ENCODE measurements at places on chromosomes 12 and 14.
A peak's percentile ranks its signal among the peaks of the same experiment; 100 is the strongest.

GRCh38 chr14:32023540-32023939 lies 53.6 kb upstream of the ARHGAP5 start:
- DNase-seq, result no peak

GRCh38 chr14:63392236-63392635 lies 73.5 kb upstream of the GPHB5 start:
- no peak for DNase-seq

- DNase-seq, result no peak
These were observed 219.9 kb downstream of the AACS start for GRCh38 chr12:125284945-125285685.

DNA sequence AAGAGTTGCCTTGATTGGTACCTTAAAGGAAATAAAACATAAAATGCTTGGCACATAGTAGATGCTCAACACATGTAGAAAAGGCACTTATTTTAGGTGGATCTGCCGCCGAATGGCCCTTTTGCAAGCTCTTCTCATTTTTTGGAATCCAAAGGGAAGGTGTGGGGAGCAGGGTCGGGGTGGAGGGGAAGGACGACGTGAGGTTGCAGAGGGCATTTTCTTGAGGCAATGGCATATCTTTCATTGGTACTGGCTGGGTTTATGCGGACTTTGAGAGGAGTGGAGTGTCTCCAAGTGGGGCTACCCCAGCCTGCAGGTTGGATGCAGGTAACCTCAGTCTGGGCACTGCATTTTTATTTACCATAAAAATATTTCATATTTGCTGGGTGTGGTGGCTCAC lies 8.1 kb downstream of the RTL1 start:
- no peak for DNase-seq

DNA sequence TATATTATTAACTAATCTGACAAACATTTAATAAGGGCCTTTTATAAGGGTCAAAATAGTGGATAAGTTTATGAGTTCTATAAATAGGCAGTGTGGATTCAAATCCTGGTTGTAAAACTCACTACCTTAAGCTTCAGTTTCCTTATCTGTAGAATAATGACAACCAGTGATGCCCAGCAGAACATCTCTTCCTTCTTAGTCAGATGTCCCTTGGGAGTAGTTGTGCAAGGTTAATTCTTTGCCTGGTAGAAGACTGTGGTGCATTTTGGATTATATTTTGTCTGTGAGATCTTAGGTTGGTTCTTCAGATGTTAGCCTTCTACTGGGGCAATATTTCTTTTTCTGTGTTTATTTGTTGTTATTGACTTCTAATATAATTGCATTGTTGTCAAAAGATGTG lies 59.5 kb downstream of the ARID2 start:
- DNase-seq, result no peak

DNA sequence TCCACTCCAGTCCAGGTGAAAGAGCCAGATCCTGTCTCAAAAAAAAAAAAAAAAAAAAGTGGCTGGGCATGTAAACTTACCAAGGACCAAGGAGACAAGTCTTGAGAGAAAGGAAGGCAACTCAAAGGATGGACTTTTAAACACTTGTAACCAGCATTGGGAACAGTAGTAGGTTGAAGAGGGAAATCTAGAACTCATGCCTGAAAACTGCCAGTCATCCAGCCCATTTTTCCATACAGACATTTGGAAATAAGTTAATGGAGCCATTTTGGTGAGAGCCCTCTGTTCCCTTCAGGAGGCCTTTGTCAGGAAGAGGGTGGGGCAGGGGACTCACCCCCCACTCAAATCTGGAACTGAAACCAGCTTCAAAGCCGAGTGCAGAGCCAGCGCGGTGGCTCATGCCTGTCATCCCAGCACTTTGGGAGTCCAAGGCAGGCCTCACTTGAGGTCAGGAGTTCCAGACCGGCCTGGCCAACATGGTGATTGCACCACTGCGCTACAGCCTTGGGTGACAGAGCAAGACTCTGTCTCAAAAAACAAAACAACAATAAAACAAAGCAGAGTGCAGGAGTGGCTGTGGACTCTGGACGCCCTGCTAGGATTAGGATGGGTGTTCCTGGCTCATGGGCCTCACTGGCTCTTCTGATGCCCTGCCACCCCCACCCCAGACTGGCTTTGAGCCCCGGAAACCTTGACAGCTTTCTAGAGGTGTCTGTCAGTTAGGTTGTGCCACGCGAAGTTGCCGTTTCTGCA lies 1.6 kb upstream of the MLXIP start:
- DNase-seq, result no peak

GRCh38 chr12:126369487-126370463 lies 1304.5 kb downstream of the AACS start:
- no peak for DNase-seq

GRCh38 chr14:102825307-102826095 lies 48.3 kb downstream of the TRAF3 start:
- no peak for DNase-seq

DNA sequence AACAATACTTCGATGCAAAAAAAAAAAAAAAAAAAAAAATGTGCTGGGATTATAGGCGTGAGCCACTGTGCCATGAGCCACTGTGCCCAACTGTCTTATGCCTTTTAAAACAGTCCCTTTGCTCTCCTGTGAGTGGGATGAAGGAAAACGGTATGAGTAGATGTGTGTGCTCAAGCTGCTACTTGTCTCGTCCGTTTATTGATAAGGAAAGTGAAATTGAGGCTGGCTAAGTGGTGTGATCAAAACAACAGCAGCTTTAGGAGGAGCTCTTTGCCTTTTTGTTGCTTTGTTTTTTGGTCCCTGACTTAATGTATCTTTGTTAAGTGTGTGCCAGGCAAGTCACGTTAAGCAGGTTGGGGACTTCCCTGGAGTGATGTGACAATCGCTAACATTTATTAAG lies 275.9 kb downstream of the TMEM132C start:
- DNase-seq, result no peak

DNA sequence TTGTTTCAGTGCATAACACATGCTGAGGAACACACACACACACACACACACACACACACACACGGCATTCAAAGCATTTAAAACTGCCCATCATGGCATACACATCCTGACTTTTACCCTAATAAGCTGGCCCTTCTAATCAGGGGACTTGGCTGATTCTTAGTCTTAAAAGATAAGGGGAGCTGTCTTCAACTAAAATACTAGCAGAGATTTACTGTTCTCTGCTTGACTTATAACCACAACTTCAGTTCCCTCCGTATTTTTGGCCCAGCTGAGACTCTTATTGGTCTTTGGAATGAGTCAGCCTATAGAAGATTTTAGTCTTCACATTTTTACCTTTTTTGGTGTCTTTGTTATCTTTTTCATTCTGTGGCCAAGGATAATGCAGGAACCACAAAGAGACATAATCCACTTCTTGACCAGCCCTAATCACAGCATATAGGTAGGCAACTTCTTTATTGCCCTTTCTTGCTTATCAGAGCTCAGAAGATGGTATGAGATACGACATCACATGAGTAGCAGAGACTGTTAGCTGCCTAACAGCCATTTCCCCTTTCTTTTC lies 25.1 kb upstream of the SLC8A3 start:
- no peak for DNase-seq

- no peak for DNase-seq
These were observed 39.1 kb downstream of the PTPN21 start for GRCh38 chr14:88515499-88516221.

DNA sequence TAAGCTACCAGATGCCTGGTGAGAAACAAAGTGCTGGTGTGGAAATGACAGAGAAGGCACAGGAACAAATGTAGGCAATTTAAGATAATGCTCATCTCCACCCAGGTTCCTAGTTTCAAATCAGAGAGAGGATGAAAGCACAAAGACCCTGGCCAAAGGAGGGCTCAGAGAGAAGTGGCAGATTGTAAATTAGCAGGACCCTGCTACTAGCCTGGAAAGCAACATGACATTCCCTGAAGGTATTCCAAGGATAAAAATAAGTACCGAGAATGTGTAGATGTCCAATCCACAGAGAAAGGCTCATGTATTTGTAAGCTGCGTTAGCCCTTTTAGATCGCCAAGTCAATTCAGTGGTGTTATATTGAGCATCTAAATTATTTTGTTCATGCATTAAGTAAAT lies 324.0 kb downstream of the TMEM117 start:
- DNase-seq, result no peak

DNA sequence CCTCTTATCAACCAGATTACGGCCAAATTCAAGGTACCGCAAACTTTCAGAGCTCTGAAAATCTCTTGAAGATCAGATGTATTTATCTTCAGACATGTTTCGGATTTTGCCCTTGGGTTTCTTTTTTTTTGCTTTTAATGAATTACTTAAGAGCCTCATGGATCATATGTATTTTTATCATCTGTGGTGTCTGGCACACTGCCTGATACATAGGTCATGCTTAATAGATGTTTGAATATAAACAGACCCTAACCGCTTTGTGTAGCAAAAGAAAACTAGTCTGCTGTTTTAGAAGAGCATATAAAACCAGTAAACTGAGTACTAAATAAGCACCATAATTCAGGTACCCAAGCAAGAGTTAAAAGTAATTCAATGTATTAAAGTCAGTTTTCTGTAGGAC lies 20.1 kb upstream of the TBK1 start:
- DNase-seq, result no peak

- DNase-seq, result no peak
These were observed 6.8 kb upstream of the PPP1R13B start for GRCh38 chr14:103854017-103854808.

- DNase-seq, result no peak
These were observed 55.3 kb downstream of the ELK3 start for GRCh38 chr12:96249196-96250118.

DNA sequence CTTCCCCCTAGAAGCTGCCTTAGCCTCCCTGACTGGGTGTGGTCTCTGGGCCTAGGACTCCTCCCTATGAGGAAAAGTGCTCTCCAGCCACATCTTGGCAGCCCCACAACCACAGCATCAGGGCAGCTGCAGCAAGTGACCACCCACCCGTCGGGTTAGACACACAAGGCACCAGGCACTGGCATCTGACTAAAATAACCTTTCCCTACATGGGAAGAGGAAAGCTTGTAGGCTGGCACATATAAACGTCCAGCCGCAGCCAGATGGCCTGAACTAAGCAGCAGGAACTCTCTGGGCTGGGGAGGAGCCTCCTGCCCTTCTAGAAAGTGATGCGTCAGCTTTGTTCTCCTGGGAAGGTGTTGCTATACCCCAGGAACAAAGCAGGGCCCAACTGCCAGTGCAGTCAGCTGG lies 328.7 kb downstream of the DPF3 start:
- DNase-seq, result no peak

- DNase-seq, result no peak
These were observed 186.3 kb downstream of the ALG10 start for GRCh38 chr12:34208331-34209258.

GRCh38 chr14:91835920-91836843 lies 31.2 kb downstream of the TC2N start:
- DNase-seq, result peak; percentile 76

DNA sequence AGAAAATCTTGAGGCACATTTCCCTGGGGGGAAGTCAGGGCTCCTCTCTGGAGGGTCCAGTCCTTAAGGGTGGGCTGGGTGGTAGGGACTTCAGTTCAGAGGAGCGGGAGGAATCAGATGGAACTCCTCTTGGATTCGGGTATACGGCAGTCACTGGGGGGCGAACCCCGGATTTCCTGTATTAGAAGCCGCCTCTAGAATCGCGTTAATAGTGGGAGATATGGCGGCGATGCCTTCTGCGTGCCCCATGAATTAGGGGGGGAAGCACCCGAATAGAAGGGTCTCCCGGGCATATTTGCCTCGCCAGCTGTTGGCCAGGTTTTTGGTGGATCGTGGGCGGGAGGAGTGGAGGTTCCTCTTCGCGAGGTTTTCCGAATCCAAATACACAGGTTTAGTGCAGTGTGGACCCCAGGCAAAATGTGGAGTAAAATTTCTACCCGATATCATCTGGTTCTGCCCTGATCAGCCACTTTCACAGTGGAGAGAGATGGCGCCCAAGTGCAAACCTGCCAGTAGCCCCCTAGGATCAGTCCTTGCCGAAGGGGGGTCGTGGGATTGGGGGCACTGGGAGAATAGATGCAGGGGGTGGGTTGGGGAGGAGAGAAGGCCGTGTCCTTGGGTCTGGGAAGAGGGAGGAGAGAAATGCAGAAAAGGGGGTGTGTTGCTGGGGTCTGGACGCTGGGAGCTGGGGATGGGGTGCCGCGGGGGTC lies 628 bp downstream of the MEG3 start:
- DNase-seq, result no peak

GRCh38 chr12:121996945-121997612 lies 24.6 kb upstream of the BCL7A start:
- no peak for DNase-seq

DNA sequence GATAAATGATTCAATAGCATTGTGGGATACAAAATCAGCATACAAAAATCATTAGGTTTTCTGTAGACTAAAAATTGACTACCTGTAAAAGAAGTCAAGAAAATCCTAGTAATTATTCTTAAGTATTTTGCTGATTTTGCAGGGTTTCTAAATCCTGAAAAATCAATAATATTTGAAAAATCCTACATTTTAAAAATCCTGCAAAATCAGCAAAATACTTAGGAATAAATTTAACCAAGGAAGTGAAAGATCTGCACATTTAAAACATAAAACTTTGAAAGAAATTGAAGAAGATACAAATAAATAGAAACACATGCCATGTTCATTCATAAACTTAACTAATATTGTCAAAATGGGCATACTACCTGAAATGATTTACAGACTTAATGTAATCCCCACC lies 517.7 kb downstream of the RERGL start:
- no peak for DNase-seq

DNA sequence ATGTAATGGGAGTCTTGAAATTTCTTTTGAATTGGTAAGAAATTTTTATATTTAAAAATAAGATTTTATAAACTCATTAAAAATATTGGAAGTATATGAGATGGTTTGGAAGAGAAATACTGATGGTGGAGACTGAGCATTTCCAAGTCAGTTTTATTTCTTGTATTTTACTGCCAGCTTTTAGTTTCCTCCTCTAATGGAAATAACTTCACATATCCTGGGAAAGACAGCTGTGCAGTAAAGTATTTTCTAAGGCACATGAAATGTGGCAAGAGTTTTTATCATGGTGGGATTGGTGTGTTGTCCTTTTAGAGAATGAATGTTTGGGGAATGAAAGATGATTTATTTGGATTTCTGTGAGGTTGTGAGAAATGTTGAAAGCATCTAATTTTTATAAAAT lies 346.9 kb upstream of the RGS6 start:
- DNase-seq, result no peak

DNA sequence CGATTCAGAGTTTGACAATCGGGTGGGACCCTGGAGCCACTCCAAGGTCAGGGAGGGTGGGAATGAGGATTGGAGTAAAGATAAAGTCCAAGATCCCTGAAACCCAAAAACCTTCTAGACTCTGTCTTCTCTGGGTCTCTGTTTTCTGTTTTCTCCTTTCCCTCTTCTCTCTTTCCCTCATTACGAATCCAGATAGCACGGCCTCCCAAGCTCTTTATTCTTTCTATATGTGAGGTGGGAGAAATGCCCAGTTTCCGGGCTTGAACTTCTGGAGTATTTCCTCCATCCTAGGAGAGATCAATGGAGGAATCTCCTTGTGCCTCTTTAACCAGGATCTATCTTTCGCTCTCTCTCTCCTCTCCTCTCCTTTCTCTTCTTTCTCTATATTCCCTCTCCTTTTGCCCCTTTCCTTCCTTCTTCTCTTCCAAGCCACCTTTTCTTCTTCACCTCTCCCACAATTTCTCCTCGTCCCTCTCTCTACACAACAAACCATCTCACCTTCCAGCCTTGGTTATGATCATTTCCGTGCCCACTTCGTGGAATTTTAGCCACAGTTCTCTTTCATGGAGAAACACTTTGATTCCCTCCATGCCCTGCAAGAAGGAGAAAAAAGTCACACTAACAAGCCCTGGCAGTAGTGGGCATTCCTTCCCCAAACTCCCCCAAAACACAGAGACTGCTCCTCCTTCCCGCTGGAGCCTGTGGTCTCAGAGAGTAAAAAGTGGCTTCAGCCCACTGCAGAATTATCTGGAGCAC lies 4.4 kb downstream of the TBX5 start:
- no peak for DNase-seq
